ENCODE measurements at places on chromosomes 13 and 19.

DNA sequence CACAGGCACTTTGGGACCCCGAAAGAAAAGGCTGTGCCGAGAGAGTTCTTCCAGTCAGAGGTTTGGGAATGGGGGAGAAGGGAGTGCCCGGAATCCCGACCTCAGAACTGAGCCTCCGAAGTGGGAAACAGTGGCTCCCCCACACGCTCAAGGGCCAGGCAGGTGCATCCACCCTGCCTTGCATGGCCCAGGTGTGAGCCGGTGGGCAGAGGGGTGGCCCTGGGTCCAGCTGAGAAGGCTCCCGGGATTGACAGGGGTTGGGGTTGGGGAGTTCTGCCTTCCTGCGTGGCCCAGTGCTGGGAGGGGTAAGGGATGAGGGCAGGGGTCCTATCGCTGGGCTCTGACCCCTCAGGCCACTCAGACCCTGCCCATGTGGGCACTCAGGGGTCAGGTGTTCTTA, 163.5 kb upstream of the TUBA3C start:
- DNase-seq = no peak

DNA sequence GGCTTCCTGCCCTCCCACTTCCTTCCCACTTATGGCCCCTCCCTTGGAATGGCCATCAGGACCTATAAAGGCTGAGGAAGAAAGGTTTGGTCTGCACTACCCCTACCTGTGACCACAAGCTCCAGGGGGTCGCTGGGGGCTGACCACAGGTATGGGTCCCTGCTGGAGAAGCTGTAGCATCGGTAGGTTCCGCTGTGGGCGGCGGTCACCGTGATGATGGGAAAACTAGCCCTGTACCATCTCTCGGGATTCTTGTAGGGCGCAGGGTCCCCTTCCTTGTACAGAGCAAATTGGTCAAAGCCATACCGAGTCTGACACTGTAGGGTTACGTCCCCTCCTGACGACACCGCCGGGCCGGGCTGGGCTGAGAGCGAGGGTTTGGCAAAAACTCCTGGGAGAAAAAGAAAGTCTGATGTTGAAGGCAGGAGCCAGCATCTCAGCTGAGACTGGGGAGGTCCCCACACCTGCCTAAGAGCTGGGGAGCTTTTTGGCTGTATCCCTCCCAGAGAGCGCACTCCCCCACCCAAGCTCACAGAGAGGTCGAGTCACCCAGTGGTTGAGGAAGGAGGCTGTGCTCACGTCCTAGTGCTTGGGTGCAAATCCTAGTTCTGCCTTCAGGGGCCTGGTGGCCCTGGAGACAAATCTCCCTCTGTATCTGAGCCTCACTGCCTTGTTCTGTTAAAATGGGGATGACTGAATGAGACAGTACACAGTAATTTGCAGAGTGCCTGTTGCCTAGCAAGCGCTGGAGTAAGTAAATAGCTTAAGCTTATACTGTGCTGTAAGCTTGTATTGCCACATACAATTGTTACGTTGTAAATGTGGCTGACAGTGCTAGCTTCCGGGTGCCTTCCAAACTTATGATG, 10.4 kb downstream of the GP6 start:
- DNase-seq = peak; percentile 69

GRCh38 chr19:4693471-4694121, 23.5 kb upstream of the MYDGF start:
- no peak for DNase-seq

DNA sequence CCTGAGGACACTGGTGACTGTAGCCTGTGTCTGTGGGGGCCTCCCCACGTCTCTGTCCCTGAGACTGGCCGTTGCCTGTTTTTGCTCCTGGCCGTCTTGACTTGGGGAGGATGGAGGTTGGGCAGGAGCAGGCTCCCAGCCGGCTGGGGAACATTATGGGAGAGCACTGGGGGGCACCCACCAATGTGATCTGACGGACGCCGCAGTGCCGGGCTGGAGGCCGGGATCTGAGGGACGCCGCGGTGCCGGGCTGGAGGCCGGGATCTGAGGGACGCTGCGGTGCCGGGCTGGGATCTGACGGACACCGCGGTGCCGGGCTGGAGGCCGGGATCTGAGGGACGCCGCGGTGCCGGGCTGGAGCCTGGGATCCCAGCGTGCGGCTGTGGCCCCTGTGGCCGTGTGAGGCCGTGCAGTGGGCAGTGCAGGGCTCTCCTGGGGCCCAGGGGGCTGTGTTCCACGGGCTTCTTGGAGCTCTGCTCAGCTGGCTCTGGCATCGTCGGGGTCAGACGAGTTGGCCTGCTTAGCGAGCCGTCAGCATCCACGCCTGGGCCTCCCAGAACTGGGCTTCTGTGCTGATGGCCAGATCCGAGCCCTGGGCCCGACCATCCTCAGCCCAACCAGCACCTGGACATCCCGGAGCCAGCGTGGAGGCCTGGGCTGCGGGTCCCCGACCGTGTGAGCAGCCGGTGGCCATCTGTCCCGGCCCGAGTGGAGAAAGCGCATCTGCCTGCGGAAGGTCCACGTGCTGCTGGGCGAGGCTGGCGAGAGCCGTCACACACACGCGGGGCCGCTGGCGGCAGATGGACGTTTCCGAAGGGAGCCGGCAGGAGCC, 45.8 kb downstream of the GAS6 start:
- no peak for DNase-seq

DNA sequence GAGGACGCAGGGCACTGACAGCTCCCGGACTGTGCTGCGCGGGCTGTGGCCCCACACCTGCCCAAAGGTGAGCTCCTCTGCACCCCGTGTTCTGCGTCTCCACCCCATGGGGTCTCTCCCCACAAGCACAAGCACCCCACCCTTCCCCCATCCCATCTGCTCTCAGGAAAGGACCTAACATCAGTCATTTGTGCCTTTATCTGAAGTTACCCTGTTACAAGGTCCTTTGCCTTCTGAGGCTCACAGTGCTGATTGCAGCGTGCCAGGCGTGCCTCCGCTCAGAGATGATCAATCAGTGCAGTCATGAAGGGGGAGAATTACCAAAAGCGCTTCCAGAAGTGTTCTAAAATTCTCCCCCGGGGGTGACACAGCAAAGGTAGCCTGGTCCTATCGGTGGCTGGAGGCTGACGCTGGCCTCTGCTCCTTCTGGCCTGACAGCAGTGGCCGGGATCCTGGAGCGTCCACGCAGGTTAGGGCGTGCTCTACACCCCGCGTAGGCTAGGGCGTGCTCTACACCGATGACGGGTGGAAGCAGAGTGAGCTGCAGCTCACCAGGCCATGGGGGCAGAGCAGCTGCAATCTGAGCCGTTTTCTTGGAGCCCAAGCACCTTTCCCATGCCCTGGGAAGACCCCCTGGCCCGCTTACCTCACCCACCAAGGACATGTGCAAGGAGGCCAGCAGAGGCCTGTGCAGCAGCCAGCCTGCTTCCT, 84.7 kb upstream of the TM9SF2 start:
- no peak for DNase-seq

- DNase-seq = no peak
Measured at GRCh38 chr19:55690769-55691545, 15.9 kb downstream of the EPN1 start.

GRCh38 chr13:102538938-102539337, 57.8 kb upstream of the TPP2 start:
- no peak for DNase-seq

DNA sequence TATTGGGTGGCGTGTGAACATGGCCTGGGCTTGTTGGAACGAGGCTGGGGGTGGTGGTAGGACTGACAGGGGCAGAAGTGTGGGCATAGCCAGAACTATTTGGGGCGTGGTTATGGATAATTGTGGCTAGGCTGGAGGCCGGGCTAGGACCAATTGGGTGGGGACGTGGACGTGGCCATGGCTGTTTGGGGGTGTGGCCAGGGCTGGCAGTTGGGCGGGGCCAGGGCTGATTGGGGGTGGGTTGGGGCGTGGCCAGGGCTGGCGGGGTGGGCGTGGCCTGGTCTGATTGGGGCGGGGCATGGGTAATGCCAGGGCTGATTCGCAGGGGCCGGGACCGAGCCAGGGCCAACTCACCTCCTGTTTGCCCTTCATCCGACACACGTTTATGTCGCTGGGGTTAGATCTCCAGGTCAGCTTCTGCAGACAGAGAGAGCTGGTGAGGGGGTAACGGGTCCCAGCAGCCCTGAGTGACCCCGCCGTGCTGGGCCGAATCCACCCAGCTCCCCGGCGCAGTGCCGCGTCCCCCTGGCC, 2.8 kb downstream of the SEMA6B start:
- peak; percentile 14 for DNase-seq

DNA sequence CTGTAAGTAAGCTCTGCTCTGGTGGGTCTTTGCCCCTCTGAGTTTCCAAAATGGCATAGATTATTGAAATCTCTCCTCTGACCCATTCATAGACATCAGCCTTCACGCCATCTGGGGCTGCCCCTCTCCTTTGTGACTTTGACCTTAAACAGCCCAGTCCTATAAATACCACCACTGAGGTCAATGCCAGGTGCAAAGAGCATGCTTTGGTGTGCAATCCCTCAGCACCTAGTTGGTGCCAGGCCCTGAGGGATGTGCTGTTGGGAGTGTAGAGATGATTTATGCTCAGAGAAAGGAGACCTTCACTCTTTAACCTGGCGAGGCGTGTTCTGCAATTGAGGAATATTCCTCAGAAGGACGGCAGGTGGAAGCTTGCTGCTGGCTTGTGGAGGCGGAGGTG, 121.7 kb upstream of the TSHZ3 start:
- no peak for DNase-seq

DNA sequence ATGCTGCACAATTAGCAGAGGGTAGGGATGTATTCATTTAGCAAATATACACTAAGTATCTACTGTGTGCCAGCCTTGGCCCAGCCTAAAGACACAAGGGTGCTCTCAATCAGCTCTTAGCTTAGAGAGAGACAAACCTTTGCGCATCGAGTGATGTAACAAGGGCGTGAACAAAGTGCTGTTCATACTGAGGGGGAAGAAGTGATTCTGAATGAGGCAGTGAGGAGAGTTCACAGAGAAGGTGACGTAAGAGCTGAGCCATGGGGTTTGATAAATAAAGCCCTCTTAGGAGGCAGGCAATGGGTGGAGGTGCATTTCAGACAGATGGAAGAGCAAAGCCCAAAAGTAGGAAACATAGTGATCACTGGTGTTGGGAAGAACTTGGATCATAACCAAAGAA, 68.5 kb downstream of the FLT1 start:
- no peak for DNase-seq

GRCh38 chr13:95924389-95924994, 128.7 kb downstream of the UGGT2 start:
- DNase-seq = peak; percentile 61

DNA sequence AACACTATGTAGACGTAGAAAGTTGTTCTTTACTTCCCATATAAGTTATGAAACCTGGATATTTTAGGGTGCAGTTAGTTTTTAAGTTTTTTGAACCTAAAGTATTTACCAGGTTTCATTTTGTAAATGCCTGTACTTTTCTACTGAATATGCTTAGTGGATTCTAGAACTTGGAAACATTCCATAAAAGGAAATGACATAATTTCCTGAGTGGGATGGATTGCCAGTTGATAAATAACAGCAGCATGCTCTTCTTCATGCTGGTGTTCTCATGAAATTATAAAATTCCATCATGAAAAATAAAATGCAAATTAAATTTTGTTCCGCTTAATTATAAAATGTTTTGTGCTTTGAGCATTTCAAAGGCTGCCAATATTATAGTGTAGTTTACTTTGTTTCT, 362.2 kb upstream of the PCDH20 start:
- DNase-seq = no peak

DNA sequence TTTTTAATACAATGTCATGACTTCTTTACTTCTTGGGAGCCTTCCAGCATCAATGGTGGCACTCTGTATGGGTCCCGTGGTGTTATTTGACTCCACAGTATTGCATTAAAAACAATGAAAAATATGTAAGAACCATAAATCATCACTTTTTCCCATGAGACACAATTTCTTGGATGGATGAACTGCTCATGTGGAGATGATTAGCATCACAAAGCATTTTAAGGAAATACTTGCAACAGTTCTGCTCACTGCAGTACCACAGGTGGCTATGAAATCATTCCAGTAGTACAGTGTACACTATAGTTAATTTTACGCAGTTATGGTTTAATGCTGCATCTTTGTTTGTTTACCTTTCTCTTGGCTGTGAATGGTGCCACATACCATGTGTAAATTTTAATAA, 37.2 kb upstream of the C1QTNF9B start:
- DNase-seq = no peak

DNA sequence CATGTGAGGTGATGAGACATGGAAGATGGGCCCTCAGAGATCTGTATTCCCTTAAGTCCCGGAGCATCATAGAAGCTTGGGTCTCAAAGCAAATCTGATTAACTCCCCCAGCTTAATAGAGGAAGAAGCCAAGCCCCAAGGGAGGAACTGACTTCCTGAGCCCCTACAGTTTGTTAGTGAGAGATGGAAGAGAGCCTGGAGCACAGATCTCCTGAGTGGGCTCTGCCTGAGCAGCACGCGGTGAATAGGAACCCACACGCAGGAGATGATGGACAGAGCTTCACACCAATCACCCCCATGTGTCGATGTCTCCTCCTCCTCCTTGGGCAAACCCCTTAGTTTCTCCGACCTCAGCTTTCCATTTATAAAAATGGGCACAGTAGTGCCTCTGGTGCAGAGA, 50.1 kb upstream of the ATP12A start:
- no peak for DNase-seq

- DNase-seq = no peak
Measured at GRCh38 chr19:58474291-58474996, 1.7 kb upstream of the ZNF446 start.

DNA sequence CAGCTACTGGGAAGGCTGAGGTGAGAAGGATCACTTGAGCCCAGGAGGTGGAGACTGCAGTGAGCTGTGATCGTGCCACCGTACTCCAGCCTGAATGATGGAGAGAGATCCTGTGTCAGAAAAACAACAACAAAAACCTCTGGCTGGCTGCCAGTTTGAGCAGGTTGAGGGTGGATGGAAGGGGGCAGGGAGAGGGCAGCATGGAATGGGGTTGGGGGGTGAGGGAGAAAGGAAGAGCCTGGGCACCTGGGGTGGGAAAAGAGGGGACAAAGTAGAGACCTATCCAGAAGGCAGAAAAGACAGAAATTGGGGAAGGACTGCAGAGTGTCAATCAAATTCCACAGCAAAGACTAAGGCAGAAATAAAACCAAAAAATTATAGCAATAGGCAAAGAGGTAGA, 4.7 kb downstream of the SLC1A5 start:
- no peak for DNase-seq

GRCh38 chr13:97135883-97136282, 86.2 kb upstream of the MBNL2 start:
- no peak for DNase-seq

GRCh38 chr19:7665076-7665475, 3.8 kb upstream of the RETN start:
- DNase-seq = no peak

- DNase-seq = no peak
Measured at GRCh38 chr19:3367628-3368440, 1.5 kb downstream of the NFIC start.

GRCh38 chr19:4576016-4576933, 16.8 kb upstream of the SEMA6B start:
- DNase-seq = no peak

- peak; percentile 28 for DNase-seq
Measured at GRCh38 chr19:4676955-4677731, 7.0 kb upstream of the MYDGF start.

DNA sequence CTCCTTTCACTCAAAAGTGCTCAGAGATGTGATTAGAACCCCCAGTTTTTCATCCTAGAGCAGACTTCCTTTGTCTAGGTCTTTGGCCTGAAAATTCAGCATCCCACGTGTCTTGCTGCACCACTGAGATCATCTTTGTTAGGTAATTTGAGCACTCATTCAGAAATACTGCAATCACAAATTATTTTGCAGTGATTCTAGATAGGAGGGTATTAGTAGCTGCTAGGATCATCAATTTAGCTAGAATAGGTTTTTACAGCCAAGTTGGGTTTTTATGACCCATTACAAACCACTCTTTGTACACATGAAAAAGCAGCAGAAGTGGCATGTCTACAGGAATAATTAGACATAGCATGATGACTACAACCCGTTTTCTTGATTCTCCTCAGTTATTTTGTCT, 219.6 kb downstream of the GPC6 start:
- no peak for DNase-seq
